ENCODE measurements at places on chromosomes 11 and 22.
A peak's percentile ranks its signal among the peaks of the same experiment; 100 is the strongest.

GRCh38 chr22:38353701-38354100 lies 36.5 kb upstream of the CSNK1E start:
- no peak for DNase-seq

- DNase-seq, result no peak
Measured at GRCh38 chr11:123110397-123110796, 48.5 kb upstream of the HSPA8 start.

DNA sequence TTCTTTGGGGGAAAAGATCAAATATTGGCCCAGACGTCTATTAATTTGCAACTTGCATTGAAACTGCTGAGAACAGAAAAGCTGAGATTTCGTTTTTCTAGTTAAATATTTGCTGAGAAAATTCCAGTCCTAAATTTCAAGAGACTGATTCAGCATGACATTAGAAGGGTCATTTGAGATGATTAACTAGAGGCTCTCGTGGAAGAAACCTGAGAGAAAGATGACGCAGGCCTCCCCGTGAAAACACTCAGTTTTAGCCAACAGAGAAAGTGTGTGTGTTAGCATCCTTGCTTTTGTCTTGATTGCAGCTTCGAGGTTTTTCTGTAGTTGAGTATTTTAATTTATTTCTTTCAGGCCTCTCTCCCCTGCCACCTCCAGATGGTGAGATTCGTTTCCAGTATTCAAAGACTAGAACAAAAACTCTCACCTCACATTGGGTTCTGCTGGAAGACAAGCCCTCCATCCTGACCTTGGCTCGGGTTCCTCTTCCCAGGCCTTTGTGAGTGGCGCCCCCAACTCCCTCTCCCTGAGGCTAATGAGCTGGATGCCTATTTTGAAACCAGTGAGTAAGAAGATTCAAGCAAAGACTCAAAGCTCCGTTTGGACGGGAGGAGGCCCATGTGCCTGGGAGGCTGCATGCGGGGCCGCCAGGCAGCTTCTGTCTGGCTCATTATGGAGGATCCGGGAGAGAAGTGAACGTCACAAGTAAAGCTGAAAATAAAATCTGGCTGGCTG lies 52.4 kb downstream of the CELSR1 start:
- DNase-seq, result no peak

GRCh38 chr11:88384669-88385005 lies 47.1 kb upstream of the CTSC start:
- DNase-seq, result no peak

DNA sequence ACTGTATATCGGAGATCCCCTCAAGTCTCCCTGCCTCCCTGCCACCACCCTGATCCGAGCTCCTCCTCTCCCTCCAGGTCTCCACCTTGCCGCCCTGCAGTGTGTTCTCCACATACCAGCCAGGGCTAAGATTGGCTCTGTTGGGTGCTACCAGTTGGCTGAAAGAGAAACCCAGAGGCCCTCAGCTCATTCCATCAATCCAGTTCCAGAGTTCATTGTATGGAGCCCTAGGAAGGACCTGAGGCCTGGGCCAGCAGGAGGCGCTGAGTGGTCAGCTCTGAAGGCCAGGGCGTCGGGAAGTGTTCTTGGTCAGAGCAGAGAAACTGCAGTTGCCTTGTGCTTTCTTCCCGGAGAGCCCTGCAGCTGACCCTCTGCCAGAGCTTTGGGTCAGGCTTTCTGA lies 2.2 kb upstream of the TOP3B start:
- DNase-seq, result no peak

GRCh38 chr11:71279916-71280645 lies 27.7 kb upstream of the SHANK2 start:
- DNase-seq, result no peak

DNA sequence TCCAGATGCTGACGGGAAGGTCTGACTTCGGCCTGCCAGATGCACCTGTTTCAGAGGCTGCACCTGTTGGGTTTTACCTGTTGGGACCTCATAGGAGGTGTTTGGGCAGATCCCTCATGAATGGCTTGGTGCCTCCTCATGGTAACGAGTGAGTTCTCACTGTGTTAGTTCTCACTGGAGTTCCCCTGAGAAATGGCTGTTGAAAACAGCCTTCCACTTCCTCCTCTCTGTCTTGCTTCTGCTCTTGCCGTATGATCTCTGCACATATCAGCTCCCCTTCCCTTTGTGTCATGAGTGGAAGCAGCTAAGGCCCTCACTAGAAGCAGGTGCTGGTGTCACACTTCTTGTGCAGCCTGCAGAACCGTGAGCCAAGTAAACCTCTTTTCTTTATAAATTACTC lies 207.6 kb upstream of the SEZ6L start:
- DNase-seq, result no peak

GRCh38 chr11:61505640-61506155 lies 2.9 kb upstream of the LRRC10B start:
- DNase-seq, result no peak

GRCh38 chr11:34274712-34275398 lies 83.0 kb downstream of the ABTB2 start:
- peak; percentile 93 for DNase-seq

GRCh38 chr22:43109921-43110443 lies 568 bp upstream of the BIK start:
- no peak for DNase-seq

GRCh38 chr11:66479394-66480116 lies 679 bp upstream of the DPP3 start:
- no peak for DNase-seq

DNA sequence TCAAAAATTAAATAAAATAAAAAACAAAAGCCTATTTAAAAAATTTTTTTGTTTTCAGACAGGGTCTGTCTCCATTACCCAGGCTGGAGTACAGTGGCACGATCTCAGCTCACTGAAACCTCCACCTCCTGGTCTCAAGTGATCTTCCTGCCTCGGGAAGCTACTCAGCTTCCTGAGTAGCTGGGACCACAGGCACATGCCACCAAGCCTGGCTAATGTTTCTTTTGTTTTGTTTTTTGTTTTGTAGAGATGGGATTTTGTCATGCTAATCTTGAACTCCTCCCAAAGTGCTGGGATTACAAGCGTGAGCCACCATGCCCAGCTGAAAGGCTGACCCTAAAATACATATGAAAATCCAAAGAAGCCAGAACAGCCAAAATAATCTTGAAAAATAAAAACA lies 20.4 kb upstream of the L3MBTL2 start:
- no peak for DNase-seq

DNA sequence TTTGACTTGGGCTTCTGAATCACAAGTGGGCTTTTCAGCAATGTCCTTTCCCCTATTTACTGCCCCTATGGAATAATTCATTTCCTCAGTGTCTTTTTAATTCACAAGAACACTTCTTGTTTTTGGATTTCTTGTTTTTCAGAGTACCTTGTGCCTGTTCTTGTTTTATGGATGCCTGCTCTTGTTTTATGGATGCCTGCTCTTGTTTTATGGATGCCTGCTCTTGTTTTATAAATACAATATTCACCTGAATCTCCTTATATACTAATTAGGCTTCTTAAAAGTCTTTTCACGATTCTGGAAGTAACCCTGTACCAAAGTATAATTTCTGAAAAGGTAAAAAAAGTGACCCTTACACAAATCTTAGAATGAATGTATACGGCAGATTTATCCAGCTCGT lies 32.8 kb downstream of the CACNA1I start:
- no peak for DNase-seq

DNA sequence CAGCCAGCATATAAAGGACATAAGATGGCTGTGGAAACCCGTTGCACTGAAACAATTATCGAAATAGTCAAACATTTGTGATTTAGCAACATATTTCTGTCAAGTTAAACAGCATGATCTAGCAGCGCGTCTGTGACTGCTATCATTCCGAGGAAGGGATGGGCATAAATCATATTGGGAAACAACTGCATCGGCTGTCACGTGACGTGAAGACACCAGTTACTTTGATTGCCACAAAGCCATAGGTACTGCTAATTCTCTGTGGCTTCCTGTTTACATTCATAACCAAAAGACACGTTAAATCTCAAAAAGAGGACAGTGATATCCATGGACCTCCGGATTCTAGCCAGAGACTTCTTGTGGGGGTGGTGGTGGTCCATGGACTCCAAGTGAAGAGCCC lies 87.8 kb downstream of the CACNA1I start:
- DNase-seq, result no peak

DNA sequence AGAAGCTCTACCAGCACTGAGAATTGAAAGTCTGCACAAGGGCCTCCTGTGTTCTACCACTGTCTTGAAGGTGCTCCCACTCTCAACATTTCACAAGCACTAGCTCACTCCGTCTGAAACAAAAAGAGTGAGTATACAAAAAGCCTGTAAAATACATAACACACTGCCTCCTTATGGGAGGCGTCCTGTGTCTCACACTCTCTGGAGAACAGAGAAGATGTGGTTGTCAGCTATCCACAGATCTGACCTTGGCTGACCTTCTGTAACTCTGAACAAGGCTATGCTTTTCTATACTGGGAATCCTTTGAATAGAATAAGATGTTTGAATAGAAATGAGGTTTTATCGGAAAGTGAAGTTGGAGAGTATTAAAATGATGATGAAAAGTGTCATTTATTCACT lies 171.3 kb upstream of the TMEM45B start:
- DNase-seq, result no peak

- no peak for DNase-seq
Measured at GRCh38 chr11:726278-727220, 20.5 kb downstream of the EPS8L2 start.

- no peak for DNase-seq
Measured at GRCh38 chr11:68414496-68415221, 45.9 kb upstream of the PPP6R3 start.

DNA sequence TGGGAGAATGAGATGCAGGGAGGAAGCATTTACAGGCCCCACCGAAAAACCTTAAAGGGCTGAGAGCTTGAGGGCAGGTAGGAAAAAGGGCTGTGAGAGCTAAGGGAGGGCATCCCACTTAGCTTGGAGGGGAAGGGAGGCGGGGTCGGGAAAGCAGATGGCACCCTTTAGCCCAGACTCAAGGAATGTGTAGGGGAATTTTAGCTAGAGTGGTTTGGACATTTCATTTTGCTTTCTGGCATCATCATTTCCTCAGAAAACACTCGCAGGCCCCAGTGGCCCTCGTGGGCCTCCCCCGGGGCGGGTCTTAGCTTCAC lies 846 bp upstream of the STIM1 start:
- DNase-seq, result no peak

DNA sequence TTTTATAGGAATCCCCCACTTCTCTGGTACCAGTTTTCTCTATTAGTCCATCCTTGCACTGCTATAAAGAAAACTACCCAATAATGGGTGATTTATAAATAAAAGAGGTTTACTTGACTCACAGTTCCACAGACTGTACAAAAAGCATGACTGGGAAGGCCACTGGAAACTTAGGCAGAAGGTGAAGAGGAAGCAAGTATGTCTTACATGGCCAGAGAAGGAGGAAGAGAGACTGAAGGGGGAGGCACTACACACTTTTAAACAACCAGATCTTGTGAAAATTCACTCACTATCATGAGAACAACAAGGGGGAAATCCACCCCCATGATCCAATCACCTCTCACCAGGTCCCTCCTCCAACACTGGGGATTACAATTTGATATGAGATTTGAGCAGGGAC lies 68.9 kb upstream of the GNAZ start:
- no peak for DNase-seq

DNA sequence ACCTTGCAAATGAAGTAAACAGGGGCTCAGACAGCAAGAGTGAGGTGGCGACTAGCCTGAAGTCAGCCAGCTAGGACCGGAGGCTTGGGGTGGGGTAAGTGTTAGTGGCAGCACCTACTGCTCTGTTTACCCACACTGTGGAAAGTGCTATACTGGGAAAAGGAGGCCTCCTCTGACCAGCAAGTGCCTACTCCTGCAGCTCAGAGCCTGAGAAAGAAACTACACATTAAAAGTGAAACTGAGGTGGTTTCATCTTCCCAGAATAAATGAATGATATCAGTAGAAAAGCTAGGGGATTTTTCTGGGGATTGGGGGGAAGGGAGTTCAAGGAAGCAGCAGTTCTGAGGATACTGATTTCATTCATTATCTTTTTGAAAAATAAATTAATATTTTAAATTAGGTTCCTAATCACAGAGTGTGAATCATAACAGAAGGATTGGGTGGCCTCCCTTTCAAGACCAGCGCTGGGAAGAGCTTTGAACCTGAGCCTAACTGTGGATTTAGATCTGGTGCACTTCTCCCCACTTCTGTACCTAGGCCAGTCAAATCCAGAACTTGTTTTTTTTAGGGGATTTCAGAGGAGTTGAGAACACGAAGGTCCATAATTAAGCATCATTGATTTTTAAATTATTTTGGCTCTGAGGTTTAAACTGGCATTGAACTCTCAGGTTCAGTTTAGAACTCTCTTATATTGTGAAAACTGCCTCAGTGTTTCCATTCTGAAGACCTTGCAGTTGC lies 48.1 kb upstream of the GRAMD1B start:
- DNase-seq, result no peak

GRCh38 chr11:102794382-102794781 lies 3.6 kb downstream of the MMP1 start:
- DNase-seq, result no peak

DNA sequence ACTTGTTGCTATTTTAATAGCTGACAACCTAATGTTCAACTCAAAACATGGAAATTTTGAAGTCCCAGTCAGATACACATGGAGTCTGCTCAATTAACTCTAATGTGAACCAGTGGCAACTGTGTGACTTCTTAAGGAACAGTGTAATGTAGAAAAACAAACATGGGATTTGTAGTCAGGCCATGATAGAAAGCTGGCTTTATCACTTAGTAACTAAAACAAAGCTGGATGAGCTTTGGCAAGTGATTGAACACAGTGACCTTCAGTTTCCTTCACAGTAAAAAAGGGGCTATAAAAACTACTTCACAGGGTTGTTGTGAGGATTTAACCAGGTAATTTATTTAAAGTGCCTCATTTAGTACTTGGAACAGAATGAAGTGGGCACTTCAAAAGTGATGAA lies 62.6 kb downstream of the PRCP start:
- DNase-seq, result no peak

DNA sequence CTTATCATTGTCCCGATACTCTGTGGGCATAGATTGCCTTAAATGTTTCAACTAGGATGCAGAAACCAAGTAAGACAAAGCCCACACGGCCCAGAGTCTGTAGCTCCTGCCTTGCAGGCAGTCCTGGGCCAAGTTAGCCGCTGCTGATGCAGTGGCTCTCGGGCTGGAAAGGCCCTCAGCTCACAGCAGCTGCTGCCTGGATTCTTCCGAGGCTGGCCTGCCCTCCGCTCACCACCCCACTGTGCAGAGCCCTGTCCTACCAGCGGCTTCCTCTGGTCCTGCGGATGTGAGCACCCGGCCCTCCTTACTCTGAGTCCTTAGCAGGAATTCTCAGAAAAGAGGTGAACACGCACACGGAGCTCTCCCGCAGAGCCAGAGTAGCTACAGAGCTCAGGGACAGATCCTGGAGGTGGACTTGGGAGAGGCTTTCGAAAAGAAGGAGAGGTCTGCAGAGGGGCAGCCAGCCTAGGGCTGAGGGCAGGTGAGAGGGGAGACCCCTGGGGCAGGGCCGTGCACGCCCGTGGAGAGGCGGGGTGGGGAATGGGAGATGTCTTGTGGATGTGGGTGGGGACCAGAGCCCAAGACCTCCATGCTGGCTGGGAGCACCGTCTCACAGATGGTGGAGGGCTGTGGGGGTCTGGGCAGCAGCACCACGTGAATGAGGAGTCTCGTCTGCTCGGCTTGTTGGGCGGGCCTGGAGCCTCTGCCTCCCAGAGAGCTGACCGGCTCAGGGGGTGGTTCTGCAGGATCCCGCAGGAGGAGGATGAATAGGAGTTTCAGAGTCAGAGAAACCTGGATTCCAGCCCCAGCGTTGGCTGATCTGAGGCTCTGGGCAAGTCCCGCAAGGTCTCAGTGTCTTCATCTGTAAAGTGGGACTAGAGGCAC lies 117.4 kb upstream of the B3GAT1 start:
- DNase-seq, result no peak

GRCh38 chr22:23278883-23279675 lies 98.8 kb downstream of the BCR start:
- DNase-seq, result no peak

Measured in tibial nerve (tissue), 4 donors.